ENCODE measurements at places on chromosomes 3 and 15.
A peak's percentile ranks its signal among the peaks of the same experiment; 100 is the strongest.

GRCh38 chr3:172530566-172530965 lies 7.3 kb upstream of the TNFSF10 start:
- no peak for DNase-seq

DNA sequence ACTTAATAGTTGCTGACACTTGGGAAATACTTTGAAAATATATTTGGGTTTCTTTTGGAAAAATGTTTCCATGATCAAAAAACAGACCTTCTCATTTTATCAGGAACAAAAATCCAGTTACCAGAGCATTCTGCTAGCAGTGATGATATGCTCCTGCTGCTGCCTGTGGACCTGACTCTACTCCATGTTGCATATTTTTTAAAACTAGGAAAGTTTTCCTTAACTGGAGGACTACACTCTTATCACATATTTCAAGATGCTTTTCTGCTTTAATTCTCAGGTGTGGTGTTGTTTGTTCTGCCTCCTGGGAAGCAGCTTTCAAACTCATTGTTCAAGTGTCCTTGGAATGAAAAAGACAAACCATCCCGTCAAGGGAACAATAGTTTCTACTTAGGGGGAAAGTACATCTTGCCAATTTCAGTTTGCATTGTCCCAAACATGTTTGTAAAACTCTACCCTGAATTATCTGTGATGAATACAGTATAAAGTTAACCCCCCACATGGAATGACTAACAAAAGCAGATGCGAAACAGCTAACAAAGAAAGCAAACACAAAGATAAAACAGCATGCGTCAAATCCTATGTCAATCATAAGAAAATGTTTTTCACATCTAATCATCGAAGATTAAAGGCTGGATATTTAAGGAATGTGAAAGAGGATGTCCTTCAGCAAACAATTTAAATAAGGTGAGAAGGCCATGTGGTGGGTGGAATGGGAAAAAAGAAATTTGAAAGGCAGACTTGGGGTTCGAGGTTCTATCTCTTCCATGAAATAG lies 40.1 kb upstream of the PSMD6 start:
- no peak for DNase-seq

DNA sequence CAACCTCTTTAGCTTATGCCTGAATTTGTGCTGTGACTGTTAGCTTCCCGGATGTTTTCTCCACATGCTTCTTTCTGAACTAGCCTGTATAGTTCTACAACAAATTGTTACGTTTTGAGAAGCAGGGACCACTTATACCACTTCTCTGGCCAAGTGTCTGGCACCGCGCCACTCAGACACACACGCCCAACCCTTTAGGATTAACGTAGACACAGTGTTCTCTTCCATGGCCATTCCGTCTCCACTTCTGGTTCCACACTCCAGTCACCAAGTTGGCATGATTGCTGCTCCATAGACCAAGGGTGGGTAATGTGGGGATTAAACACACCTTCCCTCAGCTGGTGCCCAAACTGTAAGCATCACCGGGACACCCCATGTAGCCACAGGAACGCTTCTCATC lies 755 bp upstream of the TMEM108 start:
- no peak for DNase-seq

DNA sequence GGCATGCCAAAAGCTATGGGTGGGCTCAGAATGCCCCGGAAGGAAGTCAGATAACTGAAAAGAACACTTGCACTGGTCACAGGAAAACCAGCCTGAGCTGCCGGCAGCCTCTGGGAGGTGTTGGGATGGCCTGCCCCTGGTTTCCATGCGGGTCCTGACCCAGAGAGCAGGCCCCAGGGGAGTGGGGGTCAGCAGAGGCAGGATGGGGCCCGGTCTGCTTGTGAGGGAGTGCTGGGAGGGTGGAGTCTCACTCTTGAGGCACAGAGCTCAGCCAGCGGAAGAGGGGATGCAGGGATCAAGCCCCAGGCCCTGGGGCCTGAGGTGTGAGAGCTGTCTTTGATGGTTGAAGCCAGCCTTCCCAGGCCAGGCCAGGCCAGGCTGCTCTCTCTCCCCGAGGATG lies 2.4 kb upstream of the RPUSD3 start:
- no peak for DNase-seq

GRCh38 chr15:92001307-92001706 lies 147.8 kb downstream of the SLCO3A1 start:
- no peak for DNase-seq

GRCh38 chr15:79451361-79451999 lies 19.3 kb downstream of the MINAR1 start:
- DNase-seq, result no peak

DNA sequence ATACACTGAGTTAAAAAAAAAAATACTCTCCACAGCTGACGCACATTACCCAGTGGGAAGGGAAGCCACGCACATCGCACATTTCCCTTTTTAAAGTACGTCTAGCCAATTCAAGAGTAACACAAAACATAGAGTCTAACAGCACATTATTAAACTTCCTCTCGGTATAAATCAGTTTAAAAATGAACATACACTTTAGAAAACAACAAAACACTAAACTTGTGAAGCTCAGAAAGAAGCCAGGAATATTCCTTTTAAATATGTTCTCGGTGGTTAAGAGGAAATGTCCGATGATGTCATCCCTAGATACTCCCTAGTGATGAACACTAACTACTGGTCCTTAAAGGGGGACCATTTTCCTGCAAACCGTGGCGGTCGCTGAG lies 721 bp downstream of the MYEF2 start:
- no peak for DNase-seq

DNA sequence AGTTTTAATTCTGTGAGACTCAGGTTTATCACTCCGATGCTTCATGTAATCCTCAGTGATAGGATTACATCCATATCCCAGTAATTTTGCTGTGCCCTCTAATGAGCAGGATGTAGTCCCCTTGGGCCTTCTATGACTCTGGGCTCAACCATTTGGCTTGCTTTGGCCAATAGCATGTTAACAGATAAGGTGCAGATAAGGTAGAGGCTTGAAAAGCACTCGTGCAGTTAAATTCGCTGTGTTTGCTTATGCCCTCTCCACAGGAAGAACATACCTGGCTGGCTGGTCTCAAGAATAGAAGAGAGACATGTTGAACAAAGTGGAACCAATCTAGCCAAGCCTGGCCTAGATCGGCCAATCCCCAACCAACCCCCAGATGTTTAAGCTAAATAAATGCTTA lies 20.1 kb downstream of the CCDC13 start:
- DNase-seq, result no peak

GRCh38 chr15:82798531-82799166 lies 7.2 kb downstream of the FSD2 start:
- no peak for DNase-seq

- no peak for DNase-seq
These were observed 131.7 kb upstream of the PLXND1 start for GRCh38 chr3:129738172-129738571.

DNA sequence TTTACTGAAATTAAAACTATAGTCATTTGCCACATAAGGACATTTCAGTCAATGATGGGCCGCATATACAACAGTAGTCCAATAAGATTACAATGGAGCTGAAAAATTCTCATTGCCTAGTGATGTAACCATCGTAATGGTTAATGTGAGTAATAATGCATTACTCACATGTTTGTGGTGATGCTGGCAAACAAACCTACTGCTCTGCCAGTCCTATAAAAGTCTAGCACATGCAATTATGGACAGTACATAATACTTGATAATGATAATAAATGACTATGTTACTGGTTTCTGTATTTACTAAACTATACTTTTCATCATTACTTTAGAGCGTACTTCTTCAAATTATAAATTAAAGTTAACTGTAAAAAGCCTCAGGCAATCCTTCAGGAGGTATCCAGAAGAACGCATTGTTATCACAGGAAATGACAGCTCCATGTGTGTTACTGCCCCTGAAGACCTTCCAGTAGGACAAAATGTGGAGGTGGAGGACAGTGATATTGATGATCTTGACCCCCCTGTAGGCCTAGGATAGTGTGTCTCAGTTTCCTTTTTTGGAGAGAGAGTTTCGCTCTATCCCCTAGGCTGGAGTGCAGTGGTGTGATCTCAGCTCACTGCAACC lies 102.7 kb downstream of the ATP1B3 start:
- peak; percentile 74 for DNase-seq

- DNase-seq, result no peak
These were observed 150.5 kb upstream of the IQSEC1 start for GRCh38 chr3:13223574-13224237.

DNA sequence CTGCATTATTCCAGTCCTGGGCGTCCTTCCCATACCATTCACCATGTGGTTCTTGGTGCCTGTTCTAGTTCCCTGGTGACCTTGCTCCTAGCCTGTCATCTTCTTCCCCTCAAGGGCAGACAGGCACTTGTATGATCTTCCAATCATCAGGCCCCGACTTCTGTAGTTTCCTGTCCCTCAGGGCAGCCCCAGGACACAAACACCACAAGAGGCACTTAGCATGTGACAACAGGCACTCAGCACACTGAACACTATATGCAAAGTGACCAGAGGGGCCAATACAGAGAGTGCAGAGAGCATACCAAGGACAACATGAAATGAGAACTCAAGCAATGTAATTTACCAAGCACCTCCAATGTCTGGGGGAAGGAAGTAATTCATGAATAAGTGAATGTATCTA lies 17.9 kb downstream of the TMEM40 start:
- DNase-seq, result no peak

- no peak for DNase-seq
These were observed 915.0 kb upstream of the GBE1 start for GRCh38 chr3:82676356-82677026.

DNA sequence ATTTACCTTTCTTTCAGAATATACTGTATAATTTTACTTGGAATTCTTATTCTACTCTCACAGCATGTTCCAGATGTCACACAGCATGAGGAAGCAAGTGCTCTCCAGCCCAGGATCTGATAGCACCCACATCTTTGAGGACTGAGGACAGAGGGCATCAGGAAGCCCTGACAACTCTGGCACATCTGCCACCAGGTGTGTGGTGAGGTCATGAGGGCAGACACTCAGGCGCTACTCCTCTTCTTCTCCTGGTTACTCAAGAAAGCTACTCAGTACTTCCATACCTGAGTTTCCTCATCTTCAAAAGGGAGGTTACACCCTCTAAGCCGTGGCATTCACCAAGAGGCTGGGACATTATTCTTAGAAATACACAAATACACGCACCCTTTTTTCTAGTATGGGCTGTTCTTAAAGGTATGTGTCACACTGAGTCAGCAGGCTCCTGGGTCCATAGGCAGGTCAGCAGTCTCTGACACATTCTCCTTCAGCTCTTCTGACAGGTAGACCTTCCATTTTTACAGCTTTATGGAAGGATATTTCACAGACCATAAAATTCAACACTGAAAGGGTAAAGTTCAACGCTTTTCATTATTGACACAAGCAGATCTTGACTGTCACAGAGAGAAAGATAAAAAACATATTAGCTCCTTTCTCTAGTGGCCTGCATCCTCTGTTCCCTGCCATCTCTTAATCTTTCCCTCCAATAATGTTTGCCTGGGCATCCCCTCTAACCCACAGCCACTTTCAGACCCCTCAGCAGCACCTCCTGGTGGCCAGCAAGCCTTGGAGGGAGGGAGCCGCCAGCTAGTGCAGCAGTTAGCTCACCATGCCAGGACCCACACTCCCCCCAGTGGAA lies 103.2 kb upstream of the TJP1 start:
- no peak for DNase-seq

GRCh38 chr3:140234256-140234655 lies 299.3 kb downstream of the CLSTN2 start:
- no peak for DNase-seq

DNA sequence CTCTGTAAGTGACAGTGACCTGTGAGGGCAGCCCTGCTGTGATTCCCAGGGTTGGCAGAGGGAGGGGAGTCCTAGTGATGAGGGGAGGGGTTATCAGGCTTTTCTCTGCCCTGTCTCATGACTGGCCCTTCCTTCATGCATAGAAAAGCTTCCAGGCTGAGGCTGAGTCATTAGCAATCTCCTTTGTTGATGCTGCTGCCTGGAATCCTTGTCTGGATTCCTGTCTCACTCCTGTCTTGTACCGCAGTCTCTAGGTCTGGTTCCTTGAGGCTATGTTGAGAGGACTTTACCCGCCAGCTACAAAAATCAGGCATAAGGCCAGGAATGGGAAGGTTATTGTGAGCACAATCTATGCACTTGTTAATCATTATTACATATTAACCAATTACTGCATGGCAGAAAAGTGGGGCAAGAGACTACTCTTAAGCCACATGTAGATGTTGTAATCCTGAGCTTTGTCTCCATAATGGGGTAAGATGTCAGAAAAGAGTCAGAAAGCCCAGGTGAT lies 7.2 kb downstream of the KLHL6 start:
- DNase-seq, result peak; percentile 10

- DNase-seq, result no peak
These were observed 556.6 kb downstream of the FOXP1 start for GRCh38 chr3:71026634-71027578.

DNA sequence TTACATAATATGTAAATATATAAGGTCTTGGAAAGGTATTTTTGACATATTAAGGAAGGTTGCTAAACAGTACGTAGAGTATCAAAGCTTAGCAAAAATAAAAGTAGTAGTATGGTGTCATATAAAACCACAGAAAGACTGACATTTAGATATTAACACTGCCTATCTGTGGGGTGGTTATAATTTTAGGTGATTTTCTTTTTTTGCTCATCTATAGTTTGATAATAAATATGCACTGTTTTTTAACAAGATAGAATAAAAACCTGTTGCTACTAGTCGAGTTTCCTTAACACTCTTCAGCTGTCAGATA lies 40.7 kb downstream of the ETV5 start:
- no peak for DNase-seq

GRCh38 chr3:18079739-18080138 lies 337.3 kb upstream of the TBC1D5 start:
- no peak for DNase-seq

- no peak for DNase-seq
These were observed 57.8 kb upstream of the KY start for GRCh38 chr3:134708671-134709070.

DNA sequence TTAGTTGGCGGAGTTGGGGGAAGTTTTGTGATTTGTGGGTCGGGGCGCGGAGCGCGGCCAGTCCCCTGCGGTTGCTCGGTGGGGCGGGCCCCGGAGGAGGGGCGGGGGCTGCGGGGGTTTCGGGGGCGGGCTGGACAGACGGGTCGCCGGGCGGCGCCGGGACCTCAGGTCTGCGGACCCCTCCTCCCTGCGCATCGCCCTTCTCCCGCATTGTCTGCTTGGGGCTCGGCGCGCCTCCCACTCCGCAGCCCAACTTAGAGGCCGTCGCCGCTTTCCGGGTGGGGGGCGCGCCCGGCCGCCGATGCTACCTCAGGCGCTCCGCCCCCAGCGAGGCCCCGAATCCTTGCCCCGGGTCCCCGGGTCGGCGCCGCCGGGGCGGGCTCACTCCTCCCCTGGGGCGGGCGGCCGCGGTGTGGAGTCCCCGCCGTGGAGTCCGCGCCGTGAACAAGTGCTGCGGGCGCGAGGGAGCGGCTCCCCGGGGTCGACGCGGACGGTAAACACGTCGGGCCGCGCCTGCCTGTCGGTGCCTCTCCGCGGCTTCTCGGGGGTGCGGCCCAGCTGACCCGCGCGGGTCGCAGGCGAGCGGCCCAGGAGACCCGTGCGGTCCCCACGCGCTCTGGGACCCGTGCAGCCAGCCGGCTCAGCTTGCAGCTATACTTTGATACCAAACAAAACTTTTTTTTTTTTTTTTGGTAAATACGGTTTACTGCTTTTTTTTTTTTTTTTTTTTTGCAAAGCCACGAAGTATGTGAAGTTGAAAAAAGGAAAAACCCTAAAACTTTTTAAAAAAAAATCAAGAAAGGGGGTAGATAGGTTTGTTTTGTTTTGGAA lies 624 bp downstream of the AKAP13 start:
- no peak for DNase-seq

Measured in GM04504 (cell line).